ENCODE measurements at places on chromosomes 2 and 18. TPM values are rescaled to one million over a fixed set of nuclear protein-coding genes. Genes with fewer than 3 reads are reported as not detected.
A peak's percentile ranks its signal among the peaks of the same experiment; 100 is the strongest.

GRCh38 chr2:191352536-191352935, 107.3 kb downstream of the MYO1B start:
- H3K4me1 ChIP-seq: no peaks in the 10 kb centered on the region
- H3K36me3 ChIP-seq: no peaks in the 10 kb centered on the region
- H3K27ac ChIP-seq: no peak overlapping the region
- H3K27me3 ChIP-seq: peaks cover 2% of the 10 kb centered on the region
- no peak for DNase-seq
- H3K4me3 ChIP-seq: no peak overlapping the region

GRCh38 chr2:172021955-172022354, 22.2 kb downstream of the METAP1D start:
- H3K27me3 ChIP-seq: no peaks in the 10 kb centered on the region
- H3K36me3 ChIP-seq: peaks cover under 1% of the 10 kb centered on the region
- no peak for DNase-seq
- H3K4me3 ChIP-seq: no peak overlapping the region
- peaks cover 2% of the 10 kb centered on the region for H3K4me1 ChIP-seq

- no peaks in the 10 kb centered on the region for H3K27me3 ChIP-seq
- H3K36me3 ChIP-seq: peaks cover 9% of the 10 kb centered on the region
- no peak overlapping the region for H3K4me3 ChIP-seq
- no peaks in the 10 kb centered on the region for H3K4me1 ChIP-seq
Measured at GRCh38 chr2:120463527-120463926, 117.6 kb downstream of the INHBB start.

- DNase-seq: no peak
- H3K27ac ChIP-seq: no peak overlapping the region
- H3K4me1 ChIP-seq: peaks cover 3% of the 10 kb centered on the region
- H3K27me3 ChIP-seq: no peaks in the 10 kb centered on the region
- peaks cover 24% of the 10 kb centered on the region for H3K36me3 ChIP-seq
Measured at GRCh38 chr18:75005626-75006025, 203.3 kb downstream of the PTGR3 start.

GRCh38 chr2:39120521-39120770, 405 bp downstream of the SOS1 start:
- no peaks in the 10 kb centered on the region for H3K27me3 ChIP-seq
- peaks cover 39% of the 10 kb centered on the region for H3K4me1 ChIP-seq
- H3K36me3 ChIP-seq: peaks cover 18% of the 10 kb centered on the region
- DNase-seq: no peak

DNA sequence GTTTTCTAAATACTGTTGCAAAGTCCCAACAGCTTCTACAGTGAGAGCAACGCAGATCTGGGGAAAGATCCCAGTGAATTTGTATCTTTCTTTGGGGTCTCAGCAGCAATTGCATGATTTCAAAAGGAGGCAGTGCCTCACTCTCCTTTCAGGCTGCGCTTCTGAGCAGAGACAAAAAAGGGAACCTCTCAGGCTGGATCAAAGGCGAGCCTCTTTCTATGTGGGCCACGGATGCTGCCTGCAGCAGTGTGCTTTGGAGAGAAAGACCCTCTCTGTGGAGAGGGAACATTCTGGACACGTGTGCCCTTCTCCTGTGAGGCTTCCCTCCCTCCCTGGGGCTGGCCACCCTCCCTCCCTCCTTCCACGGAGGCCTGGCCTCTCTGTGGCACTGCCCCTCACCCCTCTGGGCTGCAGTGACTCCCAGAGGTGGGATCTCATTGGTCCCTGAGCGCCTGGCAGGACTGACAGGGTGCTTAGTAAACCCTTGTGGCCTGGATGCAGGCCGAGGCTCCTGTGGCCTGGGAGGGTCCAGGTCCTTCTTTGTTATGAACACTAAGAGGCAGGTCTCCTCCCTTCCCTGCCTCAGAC, 21.6 kb upstream of the PDIA6 start:
- no peak for DNase-seq
- peaks cover 24% of the 10 kb centered on the region for H3K27me3 ChIP-seq
- H3K27ac ChIP-seq: no peak overlapping the region
- peaks cover 4% of the 10 kb centered on the region for H3K4me1 ChIP-seq
- no peak overlapping the region for H3K4me3 ChIP-seq

GRCh38 chr2:71695235-71696120, 242.1 kb downstream of the DYSF start:
- H3K36me3 ChIP-seq: no peaks in the 10 kb centered on the region
- DNase-seq: no peak
- H3K27ac ChIP-seq: no peak overlapping the region
- H3K4me1 ChIP-seq: no peaks in the 10 kb centered on the region

DNA sequence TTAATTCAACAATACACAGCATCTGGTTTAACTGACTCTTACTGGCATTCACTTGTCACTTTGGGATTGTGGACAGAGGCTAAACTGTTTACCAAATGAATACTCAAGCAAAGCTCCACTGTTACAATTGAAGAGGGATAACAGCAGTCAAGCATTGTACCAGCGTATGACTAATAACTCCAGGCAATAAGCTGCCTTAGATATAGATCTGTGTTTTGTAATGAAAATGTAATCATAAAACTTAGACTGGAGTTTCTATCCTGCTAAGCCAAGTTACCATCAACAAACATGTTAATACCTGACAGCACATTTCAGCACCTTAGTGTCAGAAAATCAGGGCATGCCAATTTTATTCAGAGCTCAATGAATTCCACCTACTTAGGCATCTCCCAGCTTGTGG, 889.5 kb downstream of the EPHA4 start:
- H3K36me3 ChIP-seq: no peaks in the 10 kb centered on the region
- H3K27me3 ChIP-seq: peaks cover 22% of the 10 kb centered on the region
- no peak overlapping the region for H3K4me3 ChIP-seq
- no peak for DNase-seq
- H3K4me1 ChIP-seq: no peaks in the 10 kb centered on the region
- no peak overlapping the region for H3K27ac ChIP-seq

- no peaks in the 10 kb centered on the region for H3K36me3 ChIP-seq
- DNase-seq: no peak
- peaks cover 25% of the 10 kb centered on the region for H3K27me3 ChIP-seq
- H3K4me3 ChIP-seq: no peak overlapping the region
- H3K4me1 ChIP-seq: no peaks in the 10 kb centered on the region
Measured at GRCh38 chr2:178225006-178225805, 30.9 kb downstream of the OSBPL6 start.

DNA sequence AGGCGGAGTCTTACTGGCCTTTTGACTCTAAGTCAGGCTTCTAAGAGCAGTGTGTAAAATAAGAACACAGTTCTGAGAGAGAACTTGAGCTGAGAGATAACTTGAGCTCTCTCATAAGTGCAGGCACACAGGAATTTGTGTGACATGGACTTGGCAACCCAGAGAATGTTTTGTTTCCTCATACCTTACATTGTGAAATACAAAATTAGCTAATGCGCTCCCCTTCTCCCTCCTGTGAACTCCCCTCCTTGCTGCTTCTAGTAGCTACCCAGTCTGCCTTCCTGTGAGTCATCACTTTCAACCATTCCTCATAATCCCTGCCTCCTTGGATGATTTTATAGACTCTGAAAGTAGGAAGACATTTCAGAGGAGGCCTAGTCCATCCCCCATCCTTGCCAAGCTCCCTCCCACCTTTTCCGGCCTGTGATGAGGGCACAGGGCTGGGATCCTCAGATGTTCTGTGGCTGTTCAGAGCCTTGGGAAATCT, 22.6 kb downstream of the FER1L5 start:
- DNase-seq: no peak
- H3K27me3 ChIP-seq: peaks cover 6% of the 10 kb centered on the region
- no peaks in the 10 kb centered on the region for H3K36me3 ChIP-seq
- H3K4me1 ChIP-seq: no peaks in the 10 kb centered on the region
- no peak overlapping the region for H3K4me3 ChIP-seq
- H3K27ac ChIP-seq: peak overlapping the region; percentile 81

ZNF532 gene
- total RNA-seq: 6.6 TPM

FIGN gene
- not detected for total RNA-seq

CXCR2 gene
- not detected for total RNA-seq

SGPP2 gene
- total RNA-seq: 0.31 TPM

NCKAP5 gene
- not detected for total RNA-seq

MFF gene
- total RNA-seq: 61.6 TPM

NDC80 gene
- total RNA-seq: 3.2 TPM

MAPK4 gene
- not detected for total RNA-seq

B4GALT6 gene
- 0.47 TPM for total RNA-seq

Measured in naive thymus-derived CD8-positive, alpha-beta T cell (primary cell).